ENCODE measurements at places on chromosomes 2 and 18.
A peak's percentile ranks its signal among the peaks of the same experiment; 100 is the strongest.

DNA sequence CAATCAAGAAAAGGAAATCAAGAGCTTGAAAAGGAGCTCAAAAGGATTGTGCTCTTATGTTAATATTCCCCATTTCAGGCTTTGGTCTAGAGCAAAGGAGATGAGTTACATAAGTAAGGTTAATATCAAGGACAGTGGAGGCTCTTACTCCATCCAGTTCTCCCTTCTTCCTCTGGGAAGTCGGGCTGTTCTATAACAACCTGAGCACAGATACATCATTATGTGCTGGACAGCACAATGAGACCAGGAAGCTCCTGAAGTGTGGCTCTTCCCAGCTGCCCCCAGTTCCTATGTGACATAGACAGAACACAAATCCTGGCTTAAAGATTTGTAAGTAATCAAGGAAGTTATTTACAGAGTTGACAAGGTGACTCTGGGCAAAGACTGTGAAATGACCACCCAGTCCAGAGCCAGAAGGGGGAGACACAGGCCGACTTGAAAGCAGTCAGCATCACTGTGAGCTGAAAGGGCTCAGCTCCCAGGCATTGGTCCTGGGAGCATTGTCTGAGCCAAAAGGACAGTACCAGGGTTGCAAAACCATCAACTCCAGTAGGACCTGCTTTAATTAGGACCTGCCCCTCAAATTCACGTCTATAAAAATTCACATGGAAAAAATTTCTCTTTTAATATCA, 917.6 kb upstream of the ACVR2A start:
- peak; percentile 34 for DNase-seq

DNA sequence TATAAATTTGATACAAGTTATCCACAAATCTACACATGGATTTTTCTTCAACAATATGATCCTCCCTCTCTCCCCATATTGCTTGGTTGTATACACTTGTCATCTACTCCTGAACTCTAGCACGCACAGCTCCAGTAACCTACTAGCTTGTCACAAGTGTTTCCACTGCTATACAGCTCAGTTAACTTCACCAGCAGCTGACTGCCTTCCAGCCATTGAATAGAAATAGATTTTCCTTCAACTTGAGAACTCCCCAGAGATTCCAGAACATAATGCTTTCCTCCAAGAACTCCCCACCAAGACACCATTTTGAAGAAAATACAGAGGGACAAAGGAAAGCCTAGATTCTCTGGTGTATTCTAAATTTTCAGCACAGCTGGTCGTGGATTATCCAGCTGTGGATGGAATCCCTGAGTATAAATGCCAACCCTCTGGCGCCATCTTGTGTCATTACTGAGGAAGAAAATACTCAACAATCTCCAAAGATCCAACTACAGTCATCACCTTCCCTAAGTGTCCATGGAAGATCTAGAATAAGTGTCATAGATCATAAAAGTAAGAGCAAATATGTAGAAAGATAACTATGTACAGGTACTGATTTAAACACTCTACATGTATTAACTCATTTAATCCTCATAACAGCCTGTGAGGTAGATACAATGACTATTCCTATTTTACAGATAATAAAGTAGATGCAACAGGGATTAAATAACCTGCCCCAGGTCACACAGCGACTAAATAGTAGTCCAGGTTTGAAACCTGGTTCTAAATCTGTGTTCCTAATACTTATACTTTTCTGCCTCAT, 156.7 kb downstream of the ARHGAP28 start:
- DNase-seq: peak; percentile 59

- DNase-seq: no peak
Observed at GRCh38 chr2:189300916-189301315, 121.4 kb upstream of the COL5A2 start.

DNA sequence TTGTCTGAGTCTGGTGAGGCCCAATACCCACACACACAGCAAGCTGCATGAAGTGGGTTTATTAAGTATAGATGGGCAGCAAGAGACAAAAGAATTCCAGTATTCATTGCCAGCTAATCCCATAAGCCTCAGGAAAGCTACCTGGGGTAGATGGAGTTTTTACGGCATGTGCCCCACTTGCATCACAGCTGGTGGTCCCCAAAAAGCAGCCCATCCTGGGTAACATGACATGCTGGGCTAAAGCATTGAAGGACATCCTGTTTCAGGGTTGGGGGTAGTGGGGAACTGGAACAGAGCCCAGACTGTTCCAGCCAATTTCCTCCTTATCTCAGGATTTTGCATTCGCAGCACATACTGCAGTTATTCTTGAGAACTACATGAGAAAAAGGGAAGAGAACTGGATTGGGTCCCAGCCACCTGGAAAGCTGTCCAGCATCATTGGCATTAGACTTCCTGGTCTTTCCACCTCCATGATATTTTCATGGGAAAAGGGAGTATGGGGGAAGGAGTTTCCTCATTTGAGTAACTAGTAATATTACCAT, 240.1 kb upstream of the MMADHC start:
- no peak for DNase-seq

DNA sequence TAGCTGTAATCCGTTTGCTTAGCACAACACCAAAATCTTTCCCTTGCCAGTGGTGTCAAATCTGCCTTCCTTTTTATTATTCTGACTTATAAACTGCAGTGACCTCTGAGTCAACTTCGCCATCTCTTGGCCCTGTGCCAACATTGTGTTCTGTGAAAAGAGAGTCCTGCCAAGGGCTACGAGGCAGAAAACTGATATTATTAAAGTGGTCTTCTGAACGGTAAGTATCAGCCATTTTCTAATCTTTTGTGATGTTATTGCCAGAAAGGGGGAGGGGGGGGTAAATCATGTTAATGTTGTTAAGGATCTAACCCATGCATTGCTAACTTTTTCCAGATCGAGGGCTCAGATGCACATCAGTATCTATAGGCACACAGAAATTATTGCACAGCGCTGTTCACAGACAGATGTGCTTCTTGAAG, 121.5 kb upstream of the LTBP1 start:
- DNase-seq: peak; percentile 52

GRCh38 chr2:96873651-96874096, 3.8 kb upstream of the SEMA4C start:
- DNase-seq: no peak

DNA sequence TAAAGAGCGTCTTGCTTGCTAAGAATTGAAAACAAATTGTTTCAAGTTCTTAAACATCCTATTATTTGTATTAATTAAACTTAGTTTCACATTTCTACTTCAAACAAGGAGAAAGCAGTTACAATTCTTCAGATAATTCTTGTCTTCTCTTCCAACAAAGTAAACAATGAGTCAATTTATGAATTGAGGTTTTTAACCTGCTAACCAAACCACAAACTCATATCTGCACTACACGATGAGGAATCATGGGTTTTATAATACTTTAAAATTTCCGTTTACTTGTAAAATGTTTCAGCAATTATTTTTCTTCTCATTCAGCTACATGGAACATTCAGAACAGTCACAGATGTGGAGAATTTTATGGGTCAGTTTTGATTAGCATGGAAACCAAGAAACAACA, 114.2 kb downstream of the SPIRE1 start:
- peak; percentile 24 for DNase-seq

DNA sequence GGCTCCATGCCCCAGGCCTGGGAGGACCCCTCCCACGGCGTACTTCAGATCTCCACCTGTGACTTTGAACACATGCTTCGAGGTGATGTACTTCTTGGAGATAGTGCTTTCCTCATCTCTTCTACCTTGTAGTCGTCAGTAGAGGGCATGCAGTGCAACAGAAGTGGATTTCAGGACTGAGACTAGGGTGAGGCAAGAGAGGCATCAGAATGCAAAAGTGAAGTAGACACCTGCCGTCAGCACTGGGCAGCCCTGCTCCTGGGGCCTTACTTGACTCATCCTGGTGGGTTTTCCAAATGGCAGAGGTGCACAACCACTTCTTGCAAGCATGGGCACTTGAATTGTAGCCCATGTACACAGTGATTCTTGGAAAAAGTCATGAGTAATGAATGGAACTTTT, 258.8 kb downstream of the NEDD4L start:
- DNase-seq: no peak

DNA sequence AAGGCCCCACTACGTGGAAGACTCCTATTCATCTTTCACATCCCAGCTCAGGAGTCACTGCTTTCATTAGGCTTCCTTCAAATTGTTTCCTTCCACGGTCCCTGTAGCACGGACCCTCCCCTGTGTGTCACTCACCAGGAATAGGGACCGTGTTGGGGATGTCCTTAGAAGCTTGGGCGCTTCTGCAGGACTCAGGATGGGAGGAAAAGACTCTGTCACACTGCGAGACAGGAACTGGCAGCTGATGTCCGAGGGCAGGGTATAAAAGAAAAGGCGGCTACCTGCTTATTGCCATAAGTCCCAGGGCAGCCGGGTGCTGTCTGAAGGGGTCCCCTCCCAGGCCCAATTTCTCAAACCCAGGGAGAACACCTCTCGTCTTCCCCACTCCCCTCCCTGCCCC, 79.1 kb downstream of the BCL2L11 start:
- DNase-seq: no peak

DNA sequence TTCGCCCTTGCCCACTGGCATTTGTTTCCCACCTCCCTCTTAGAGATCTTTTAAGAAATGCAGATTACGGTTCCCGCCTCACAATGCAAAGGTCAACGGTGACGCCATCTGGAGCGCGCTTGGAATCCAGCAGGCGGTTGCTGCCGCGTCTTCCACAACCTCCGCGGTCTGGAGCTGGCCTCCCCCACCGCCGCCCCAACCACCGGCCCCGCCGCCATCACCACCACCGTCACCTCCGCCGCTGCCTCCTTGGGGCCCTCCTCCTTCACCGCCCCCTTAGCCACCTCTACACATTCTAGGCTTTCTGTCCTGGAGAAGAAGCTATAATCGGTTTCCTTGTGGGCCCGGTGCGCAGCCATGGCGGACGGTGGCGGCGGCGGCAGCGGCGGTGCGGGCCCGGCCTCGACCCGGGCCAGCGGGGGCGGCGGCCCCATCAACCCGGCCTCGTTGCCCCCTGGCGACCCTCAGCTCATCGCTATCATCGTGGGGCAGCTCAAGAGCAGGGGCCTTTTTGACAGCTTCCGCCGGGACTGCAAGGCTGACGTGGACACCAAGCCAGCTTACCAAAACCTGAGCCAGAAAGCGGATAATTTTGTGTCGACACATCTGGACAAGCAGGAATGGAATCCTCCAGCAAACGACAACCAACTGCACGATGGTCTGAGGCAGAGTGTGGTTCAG, at the start of gene BOD1L2:
Gene BOD1L2 (plus strand): TSS at position 132 of the 681 bp plus-strand sequence. CDS start 226 bp downstream, at position 358.
- no peak for DNase-seq

DNA sequence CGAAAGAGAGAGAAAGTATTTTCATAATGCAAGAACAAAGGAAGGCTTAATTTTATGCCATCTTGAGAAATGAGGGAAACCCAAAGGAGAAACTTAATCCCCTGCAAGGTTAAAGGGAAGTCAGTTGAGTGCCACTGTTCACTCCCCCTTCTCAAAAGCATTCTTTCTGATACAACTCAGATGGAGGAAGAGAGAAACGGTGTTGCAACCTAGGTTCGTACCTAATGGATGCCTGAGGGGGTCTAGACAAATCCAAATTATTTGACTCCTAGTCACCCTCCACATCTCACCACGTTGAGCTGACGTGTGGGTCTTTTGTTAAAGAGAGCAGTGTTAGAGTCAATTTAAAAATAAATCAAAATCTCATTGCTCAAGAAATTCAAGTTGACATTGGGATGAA, 52.6 kb upstream of the UNC80 start:
- DNase-seq: no peak

- no peak for DNase-seq
Observed at GRCh38 chr2:113190871-113191270, 17.1 kb downstream of the PSD4 start.

DNA sequence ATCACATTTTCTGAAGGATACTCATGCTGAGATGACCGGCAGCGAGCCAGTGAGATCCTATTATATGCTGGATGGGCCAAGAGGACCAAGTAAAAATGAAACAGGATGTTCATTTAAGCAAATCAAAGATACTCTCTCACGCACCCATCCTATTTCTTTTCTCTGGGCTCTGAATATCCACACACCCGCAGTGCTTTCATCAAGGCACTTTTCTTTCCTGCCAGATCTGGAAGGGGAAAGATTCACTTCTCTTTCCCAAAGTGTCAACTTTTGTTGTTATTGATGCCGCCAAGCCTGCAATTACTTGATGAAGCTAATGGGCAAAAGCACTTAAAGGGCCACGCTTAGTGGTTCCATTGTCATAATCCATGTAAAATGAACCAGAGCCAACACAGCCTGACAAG, 191.9 kb upstream of the CHAC2 start:
- DNase-seq: peak; percentile 4

- DNase-seq: peak; percentile 48
Observed at GRCh38 chr18:43620936-43621335, 343.6 kb upstream of the SYT4 start.

DNA sequence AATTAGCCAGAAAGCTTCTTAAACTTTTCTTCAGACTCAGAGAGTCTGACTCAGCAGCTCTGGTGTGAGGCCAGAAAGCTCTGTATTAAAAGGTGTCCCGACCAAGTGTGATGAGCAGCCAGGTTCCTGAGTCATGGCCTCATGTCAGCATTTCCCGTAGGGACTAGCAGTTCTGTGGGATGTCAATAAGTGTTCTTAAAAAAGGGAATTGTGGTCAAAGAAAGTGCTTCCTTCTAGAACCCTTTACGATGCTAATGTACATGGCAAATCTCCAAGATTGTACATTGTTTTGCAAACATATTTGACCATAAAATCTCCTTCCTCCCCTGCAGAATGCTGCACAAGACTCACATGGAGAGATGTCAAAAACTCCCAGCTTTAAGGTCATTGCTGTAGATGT, 80.1 kb downstream of the PLA2R1 start:
- DNase-seq: peak; percentile 43

- peak; percentile 49 for DNase-seq
Observed at GRCh38 chr2:61262699-61263098, 100.7 kb downstream of the C2orf74 start.

DNA sequence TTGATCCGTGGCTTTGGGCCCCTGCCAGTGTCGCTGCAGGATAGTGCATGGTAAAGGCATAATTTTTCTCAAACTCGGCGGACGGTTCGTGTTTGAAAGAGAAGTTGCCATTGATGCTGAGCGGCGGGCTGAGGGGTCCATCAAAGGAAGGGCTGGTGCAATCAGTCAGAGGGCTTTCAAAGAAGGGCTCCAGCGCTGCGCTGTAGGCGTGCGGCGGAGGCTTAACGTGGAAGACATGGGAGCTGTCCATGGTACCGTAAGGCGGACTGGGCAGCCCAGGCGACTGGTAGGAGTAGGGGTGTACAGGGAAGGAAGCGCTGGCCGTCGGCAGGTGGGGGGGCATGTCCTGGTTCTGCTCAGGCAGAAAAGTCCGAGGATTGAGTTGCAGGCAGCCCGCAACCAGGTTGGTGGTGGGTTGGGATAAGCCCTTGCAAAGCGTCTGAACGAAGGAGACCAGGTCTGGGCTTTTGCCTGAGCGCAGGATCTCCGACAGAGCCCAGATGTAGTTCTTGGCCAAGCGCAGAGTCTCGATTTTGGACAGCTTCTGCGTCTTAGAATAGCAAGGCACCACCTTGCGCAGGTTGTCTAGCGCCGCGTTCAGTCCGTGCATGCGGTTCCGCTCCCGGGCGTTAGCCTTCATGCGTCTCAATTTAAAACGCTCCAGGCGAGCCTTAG, 2.3 kb downstream of the NEUROD1 start:
- DNase-seq: peak; percentile 74

All from fibroblast of skin of back (primary cell).